ENCODE measurements at places on chromosomes 5 and 9. TPM values are rescaled to one million over a fixed set of nuclear protein-coding genes. Genes with fewer than 3 reads are reported as not detected.

DNA sequence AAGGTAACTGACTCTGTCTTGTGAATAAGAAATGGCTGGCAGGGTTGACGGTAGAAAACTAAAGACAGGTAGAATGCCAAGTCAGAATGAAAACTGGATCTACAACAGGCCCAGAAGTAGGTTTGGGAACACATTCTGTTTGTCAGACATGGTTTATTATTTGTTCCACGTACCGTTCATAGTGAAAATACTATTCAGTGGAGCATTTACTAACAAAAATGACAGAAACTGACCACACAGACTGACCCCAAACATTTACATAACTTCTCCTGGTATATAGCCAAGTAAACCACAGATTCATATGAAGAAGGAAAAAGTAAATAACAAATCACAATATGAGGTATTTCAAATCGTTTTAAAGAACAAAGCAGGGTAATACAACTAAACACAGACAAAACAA is 73.7 kb downstream of the SLC38A9 start:
- no peaks in the 10 kb centered on the region for H3K4me1 ChIP-seq
- no peaks in the 10 kb centered on the region for H3K27me3 ChIP-seq
- no peak for DNase-seq
- no peak overlapping the region for H3K27ac ChIP-seq
- no peak overlapping the region for H3K4me3 ChIP-seq
- H3K36me3 ChIP-seq: no peaks in the 10 kb centered on the region

GRCh38 chr5:139104577-139105276 is 93.4 kb downstream of the SIL1 start:
- H3K27ac ChIP-seq: peak overlapping the region; percentile 12
- no peaks in the 10 kb centered on the region for H3K27me3 ChIP-seq
- no peaks in the 10 kb centered on the region for H3K36me3 ChIP-seq
- H3K4me1 ChIP-seq: no peaks in the 10 kb centered on the region

DNA sequence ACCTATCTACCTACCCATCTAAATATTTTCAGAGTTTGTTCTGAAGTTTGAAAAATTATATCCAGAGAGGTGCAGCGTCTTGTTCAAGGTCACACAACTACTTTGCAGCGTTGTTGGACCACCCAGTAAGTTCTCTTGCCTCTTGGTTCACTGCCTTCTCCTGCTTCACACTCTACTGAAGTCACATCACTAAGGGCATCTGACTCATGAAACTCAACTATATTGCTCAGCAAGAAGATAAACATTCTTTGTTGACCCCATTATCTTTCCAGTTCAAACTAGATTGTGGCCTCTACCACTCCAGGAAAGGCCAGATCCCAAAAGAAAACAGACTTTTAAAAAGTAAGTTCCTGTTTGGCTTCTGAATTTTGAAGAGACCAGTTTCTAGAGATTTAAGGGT is 326.9 kb downstream of the SLIT3 start:
- H3K36me3 ChIP-seq: no peaks in the 10 kb centered on the region
- H3K4me3 ChIP-seq: no peak overlapping the region
- no peaks in the 10 kb centered on the region for H3K4me1 ChIP-seq
- no peaks in the 10 kb centered on the region for H3K27me3 ChIP-seq
- no peak overlapping the region for H3K27ac ChIP-seq
- DNase-seq: no peak

DNA sequence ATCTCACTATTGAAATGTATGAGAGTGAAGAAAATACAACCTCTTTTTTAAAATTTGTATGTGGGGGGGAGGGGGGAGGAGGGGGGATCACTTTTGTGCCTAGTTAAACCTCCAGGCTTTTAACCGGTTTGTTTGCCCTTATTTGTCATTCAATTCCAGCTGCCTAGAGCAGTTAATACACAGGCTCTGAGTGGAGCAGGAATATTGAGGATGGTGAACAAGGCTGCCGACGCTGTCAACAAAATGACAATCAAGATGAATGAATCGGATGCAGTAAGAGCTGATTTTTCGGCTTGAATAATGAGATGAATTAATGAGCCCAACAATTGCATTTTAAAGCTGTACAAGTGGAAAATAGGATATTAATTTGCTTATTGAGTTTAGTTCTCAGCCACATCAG is 28.7 kb upstream of the SNX24 start:
- no peak overlapping the region for H3K4me3 ChIP-seq
- DNase-seq: no peak
- no peaks in the 10 kb centered on the region for H3K4me1 ChIP-seq
- no peaks in the 10 kb centered on the region for H3K27me3 ChIP-seq
- H3K27ac ChIP-seq: no peak overlapping the region

GRCh38 chr5:132370971-132371602 is 1.6 kb downstream of the SLC22A5 start:
- H3K36me3 ChIP-seq: no peaks in the 10 kb centered on the region
- peak overlapping the region; percentile 78 for H3K4me3 ChIP-seq
- no peak for DNase-seq
- H3K27ac ChIP-seq: no peak overlapping the region

- no peaks in the 10 kb centered on the region for H3K36me3 ChIP-seq
- H3K4me3 ChIP-seq: no peak overlapping the region
- H3K4me1 ChIP-seq: no peaks in the 10 kb centered on the region
- DNase-seq: no peak
- H3K27me3 ChIP-seq: no peaks in the 10 kb centered on the region
- no peak overlapping the region for H3K27ac ChIP-seq
Measured at GRCh38 chr9:14608540-14608939, 84.7 kb downstream of the ZDHHC21 start.

The MZB1 gene
- total RNA-seq: 10.6 TPM

The ARID3C gene
- not detected for total RNA-seq

The CLK4 gene
- total RNA-seq: 15.0 TPM

The NR2F1-AS1 gene
- total RNA-seq: 0.69 TPM

The HMMR gene
- 10.6 TPM for total RNA-seq

The CAMK2A gene
- 0.61 TPM for total RNA-seq

The WDR38 gene
- total RNA-seq: not detected

The CDC26 gene
- 31.1 TPM for total RNA-seq

The CNTFR gene
- 1.8 TPM for total RNA-seq

Measured in colonic mucosa (tissue), 4 donors.